SW 1271 (cell line): ENCODE measurements at places on chromosomes 3 and 15.

DNA sequence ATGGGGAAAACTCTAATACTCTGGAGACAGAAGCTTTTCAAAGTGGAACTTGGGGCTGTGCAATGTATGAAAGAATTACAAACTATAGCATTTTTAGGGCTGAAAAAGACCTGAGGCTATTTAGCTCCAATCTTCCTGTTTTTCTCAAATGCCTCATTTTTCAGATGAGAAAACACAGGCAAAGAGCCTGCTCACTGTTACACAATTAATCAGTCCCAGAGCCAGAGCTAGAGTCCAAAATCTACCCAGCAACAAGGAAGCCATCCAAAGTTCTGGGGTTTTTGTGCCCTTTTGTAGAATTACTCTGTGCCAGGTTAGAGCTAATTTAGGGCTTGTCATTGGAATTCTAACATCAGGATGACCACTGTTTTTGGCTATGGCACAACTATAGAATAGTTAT, 45.5 kb downstream of the GPR149 start:
- no peak for DNase-seq

DNA sequence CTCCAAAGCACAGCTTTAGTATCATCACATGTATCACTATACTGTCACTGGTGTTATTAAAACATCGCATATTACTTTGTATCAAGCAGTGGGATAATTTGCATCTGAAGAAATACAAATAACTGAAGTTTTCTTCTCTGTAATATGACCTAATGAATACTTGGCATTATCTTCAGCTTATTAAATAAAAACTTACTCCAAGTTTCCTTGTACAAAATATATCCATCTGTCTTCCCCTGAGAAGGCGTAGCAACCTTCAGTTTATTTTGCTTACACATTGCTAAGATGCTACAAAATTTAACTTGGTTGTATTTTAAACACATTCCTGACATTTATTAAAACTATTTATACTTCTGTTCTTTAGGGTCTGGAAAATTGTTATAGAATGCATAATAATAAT, 13.7 kb downstream of the FGF7 start:
- DNase-seq: no peak

DNA sequence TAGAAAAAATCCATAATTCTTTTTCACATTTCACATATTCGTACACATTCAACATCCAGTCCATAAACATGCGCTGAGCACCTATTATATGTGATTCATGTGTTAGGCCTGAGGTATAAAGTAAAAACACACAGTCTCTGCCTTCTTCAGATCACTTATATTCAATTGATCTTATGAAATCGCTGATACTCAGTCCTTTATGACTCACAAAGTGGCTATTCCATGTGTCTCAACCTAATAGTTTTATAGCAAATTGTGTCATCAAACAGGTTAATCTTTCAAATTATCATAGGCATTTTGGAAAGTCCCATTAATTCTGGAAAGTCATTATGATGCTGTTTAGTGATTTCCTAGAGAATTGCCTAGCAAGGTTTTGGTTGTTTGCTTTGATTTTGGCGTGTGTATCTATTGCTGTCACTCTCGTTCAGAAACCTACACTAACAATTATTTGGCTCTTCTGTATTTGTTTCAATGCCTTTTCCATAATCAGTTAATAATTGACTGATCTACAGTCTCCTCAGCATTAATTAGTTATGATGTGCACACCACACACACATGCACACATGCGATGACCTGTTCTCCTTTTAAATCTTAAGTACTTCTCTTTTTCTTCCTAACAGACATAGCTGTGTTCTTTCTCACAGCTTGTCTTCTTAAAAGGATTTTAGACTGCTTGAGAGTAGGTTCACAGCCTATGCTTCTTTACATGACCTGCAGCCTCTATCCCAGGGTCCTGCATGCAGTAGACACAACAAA, 353.1 kb downstream of the MECOM start:
- DNase-seq: no peak

DNA sequence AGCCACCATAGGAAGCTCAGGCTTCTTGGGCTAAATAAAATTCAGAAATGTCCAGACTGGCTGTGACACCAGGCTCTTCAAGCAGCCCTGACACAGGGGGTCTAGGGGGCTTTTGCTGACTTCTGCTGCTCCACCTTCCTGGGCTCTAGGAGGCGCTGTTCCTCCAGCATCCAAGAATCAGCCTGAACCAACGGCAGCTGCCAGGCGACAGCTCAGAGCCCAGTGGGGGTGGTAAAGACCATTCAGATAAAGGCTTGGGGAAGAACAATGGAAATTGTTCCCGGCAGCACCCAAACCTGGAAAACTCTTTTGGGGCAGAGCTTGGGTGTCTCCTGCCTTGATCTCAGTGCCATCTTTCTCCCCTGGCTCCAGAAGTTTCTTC, 21.6 kb upstream of the PSTPIP1 start:
- no peak for DNase-seq

- DNase-seq: peak; percentile 92
Observed at GRCh38 chr15:66702035-66702786, at the start of gene SMAD6. Gene SMAD6 (plus strand): TSS chr15:66702236. CDS start chr15:66703259, 1,023 bp downstream.

GRCh38 chr3:61381745-61382392, 130.6 kb upstream of the FHIT start:
- no peak for DNase-seq

DNA sequence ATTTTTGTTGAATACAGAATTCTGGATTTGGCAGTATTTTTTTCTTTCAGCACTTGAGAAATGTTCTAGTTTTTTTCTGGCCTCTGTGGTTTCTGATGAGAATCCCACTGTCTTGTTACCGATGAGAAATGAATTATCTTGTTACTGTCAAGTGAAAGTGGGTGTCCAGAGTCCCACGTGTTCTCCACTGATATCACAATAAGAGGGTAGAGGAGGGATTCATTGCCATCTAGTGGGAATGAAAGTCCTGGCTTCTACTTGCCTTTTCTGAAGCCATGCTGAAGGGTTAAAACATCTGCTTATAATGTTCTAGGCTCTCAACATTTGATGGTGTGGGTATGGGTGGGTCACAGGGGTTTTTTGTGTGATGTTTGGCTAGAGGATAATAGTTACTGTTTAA, 66.1 kb downstream of the SEC22A start:
- DNase-seq: no peak

DNA sequence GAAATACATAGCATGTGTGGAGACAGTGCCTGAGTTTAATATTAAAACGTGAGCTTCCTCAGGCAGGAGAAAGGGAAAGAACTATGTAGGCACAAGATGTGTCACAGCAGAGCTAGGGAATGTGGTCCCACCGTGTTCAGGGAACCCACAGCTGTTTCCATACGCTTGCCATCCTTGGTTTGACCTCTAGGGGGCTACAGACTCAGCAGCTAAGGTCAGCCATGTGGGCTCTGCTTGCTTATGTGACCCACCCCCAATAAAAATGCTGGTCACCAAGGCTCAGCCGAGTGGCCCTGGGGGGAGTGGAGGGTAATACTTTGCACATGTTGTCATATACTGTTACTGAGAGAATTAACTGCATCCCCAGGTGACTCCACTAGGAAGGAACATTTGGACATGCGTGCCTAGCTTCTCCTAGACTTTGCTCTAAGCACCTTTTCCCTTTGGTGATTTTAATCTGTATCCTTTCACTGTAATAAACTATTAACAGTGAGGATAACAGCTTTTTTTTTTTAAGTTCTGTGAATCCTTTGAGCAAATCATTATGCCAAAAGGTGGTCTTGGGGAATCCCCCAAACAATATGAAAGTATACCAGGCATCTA, 3.3 kb downstream of the TUBGCP5 start:
- DNase-seq: no peak

GRCh38 chr3:93988764-93989163, 8.8 kb downstream of the ARL13B start:
- no peak for DNase-seq

DNA sequence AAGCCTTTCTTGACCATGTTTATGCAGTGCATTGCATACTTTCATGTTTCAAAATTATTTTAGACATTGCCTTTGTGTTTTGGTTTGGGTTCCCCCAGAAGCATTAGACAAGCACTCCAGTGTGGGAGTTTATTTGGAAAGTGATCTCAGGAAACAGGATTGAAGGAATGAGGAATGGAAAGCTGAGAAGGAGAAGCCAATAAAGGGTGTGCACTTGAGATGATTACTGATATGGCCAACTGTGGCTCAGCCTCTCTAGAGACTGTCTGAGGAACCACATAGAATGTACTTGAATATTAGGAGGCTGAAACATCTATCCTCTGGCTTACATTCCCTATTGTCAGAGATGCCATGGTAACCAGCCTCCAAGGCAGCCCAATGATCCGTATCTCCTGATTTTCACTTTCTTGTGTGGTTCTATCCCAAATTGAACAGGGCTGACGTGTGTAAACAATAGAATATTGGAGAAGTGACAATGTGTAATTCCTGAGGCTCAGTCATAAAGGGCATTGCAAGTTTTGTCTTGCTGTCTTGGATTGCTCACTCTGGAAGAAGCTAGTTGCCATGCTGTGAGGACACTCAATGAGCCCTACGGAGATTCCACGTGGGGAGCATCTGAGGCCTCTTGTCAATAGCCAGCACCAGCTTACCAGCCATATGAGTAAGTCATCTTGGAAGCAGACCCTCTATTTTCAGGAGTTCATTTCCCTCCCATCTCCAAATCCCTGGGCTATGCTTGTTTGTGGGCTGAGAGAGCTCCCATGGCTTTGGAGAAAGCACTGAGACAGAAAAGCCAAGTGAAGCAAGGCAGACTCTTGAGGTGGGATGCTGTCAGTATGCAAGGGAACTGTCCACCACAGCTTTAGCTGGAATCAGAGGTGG, 84.7 kb downstream of the SCN11A start:
- DNase-seq: no peak

DNA sequence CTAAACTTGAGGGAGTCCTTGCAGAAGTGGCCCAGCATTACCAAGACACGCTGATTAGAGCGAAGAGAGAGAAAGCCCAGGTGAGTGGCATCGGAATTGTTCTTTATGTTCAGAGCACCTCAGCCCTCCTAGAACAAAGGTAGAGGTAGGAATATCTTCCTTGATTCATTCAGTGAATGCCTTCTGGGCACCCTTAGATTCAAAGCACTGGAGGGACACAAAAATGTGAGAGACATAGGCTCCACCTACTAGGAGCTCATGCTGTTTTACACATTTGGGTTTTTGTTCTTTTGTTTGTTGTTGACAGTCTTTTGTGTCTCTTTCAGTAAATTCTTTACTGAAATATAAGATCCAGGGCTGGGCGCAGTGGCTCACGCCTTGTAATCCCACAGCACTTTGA, 68.2 kb downstream of the IQGAP1 start:
- DNase-seq: no peak

DNA sequence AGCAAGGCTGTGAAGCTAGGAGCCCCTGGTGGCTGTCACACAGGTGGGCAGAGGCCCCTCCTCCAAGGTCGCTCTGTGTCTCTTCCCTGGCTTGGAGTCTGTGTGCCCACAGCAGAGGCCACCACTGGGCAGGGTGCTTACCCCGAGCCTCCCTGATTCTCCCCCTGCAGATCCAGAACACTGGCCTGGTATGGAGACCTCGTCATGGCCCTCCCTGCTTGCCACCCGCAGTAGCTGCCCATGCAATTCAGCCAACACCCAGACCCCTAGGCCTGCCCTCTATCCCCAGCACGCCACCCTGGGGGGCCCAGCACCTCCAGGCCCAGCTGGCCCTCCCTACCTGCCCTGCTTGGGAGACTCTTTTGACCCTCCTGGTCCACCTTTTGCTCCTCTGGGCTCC, 5.5 kb upstream of the RHO start:
- DNase-seq: no peak

GRCh38 chr3:14988988-14989394, 41.6 kb downstream of the NR2C2 start:
- DNase-seq: no peak

- no peak for DNase-seq
Observed at GRCh38 chr3:62467966-62468722, 94.8 kb upstream of the FEZF2 start.

GRCh38 chr3:72171946-72172345, 387.0 kb upstream of the PROK2 start:
- no peak for DNase-seq

DNA sequence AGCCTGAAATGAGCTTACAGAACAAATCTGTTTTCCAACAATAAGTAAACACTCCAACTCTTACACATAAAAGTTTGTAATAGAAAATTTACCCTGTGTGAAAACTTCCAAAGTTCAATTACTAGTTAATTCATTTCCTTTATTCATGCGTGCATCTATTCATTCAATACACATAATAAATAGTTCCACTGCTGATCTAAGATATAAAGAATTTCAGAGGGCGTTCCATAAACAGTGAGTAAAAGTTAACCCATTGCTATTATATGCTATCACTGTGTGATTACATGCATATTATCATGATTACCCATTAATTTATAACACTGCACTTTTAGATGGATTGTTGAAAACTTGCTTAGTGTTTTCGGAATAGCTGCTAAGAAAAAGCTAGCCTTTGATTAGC, 36.2 kb upstream of the CFAP20DC start:
- no peak for DNase-seq

DNA sequence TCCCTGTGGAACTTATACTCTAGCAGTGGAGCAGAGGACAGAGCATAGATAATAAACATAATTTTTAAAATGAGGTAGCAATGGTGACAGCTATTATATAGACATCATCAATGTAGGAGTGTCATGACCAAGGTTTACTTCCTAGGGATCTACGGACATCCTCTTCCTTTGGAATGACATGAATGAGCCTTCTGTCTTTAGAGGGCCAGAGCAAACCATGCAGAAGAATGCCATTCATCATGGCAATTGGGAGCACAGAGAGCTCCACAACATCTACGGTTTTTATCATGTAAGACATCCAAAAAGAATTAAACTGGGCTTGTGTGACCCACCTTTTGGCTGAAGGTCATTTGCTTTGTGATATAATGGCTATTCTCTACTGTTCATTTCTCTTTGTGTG, 30.1 kb upstream of the CAPN3 start:
- no peak for DNase-seq

GRCh38 chr3:139106013-139106932, 61.6 kb upstream of the PRR23C start:
- no peak for DNase-seq

GRCh38 chr3:40262331-40262730, 47.2 kb upstream of the EIF1B start:
- no peak for DNase-seq

- DNase-seq: no peak
Observed at GRCh38 chr3:150314248-150315004, 93.7 kb upstream of the TSC22D2 start.

DNA sequence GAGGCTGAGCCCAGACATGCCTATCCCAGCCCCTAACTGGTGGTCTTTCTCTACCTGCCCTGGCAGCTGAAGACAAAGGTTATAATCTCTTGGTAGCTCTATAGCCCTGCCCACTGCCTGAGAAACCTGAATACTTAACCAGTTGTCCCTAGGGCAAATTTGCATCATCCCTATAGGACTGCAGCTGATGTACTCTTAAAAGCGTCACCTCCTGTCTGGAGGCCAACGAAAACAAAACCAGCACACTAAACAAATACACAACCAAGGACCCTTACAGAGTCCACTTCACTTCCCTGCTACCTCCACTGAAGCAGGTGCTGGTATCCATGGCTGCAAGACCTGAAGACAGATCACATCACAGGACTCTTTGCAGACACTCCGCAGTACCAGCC, 98.0 kb downstream of the KCNAB1 start:
- DNase-seq: no peak

DNA sequence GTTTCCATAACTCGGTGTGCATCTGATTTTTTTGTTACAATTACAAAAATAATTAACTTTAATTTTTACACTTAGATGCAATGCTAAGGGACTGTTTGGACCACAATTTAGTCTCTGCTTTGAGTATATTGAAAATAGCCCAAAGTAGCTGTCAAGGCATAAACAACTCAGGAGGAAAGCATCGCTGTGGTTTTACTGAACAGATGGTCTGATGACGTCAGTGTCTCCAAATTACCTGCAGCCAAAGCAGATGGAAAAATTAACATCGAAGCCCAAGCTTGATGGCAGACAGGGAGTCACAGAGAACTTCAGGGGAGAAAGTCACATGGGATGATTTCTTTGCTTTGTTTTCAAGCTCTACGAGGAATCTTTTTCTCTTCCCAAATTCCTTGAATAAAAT, 83.1 kb upstream of the PLCL2 start:
- no peak for DNase-seq
